ENCODE measurements at places on chromosomes 12 and 14. TPM values are rescaled to one million over a fixed set of nuclear protein-coding genes. Genes with fewer than 3 reads are reported as not detected.

Gene SERPINA10
- total RNA-seq: not detected

Gene KMT2D
- 106 TPM for total RNA-seq

Gene FGF23
- total RNA-seq: not detected

Gene GABARAPL1
- 7.0 TPM for total RNA-seq

Measured in T-helper 2 cell treated with Interferon-gamma antibody and Interleukin-4, amounts not matched to agents 100 ng/mL and 5 ng/mL, for 36 hours (primary cell).